CD8-positive, alpha-beta memory T cell (primary cell): ENCODE measurements at places on chromosomes 2 and 18.

DNA sequence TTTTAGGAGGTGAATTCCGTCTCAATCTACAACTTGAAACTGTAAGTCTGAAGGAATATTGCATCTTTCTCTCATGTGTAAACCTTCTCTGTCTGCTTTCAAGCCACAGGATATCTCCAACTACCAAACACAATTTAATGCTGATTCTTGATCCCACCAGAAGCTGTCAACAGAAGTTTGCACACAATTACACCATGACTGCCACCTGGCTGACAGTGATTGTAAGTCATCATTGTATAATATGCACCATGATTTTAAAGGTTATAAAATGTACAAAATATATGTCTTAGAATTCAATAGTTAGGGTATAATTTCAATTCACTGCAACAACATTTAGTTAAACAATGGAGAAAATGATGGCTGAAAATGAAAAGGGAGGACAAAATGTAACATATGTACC is 18.4 kb downstream of the PREPL start:
- no peak overlapping the region for H3K27ac ChIP-seq
- peaks cover 12% of the 10 kb centered on the region for H3K36me3 ChIP-seq
- DNase-seq, result no peak
- no peaks in the 10 kb centered on the region for H3K27me3 ChIP-seq

GRCh38 chr2:240762249-240762648 is 57.8 kb downstream of the KIF1A start:
- H3K4me3 ChIP-seq, result no peak overlapping the region
- H3K36me3 ChIP-seq, result no peaks in the 10 kb centered on the region
- no peaks in the 10 kb centered on the region for H3K4me1 ChIP-seq
- DNase-seq, result no peak
- no peaks in the 10 kb centered on the region for H3K27me3 ChIP-seq
- H3K27ac ChIP-seq, result no peak overlapping the region

DNA sequence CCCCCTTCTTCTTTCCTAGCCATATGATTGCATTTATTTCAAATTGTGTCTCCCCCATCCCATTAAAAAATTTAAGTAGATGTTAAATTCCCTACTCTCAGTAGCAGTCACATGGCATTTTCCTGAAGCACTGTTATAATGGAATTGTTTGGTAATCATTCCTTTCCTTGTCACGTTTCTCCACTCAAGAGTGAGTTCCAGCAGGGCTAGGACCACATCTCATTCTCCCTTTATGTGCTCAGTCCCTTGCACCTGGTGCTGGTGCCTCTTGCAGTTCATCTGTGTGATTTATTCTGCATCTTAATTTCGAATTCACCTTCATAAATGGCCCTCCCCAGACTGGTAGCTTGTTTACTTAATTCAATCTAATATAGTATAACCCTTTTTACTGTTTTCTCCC is 70.3 kb upstream of the NOSTRIN start:
- no peaks in the 10 kb centered on the region for H3K27me3 ChIP-seq
- no peaks in the 10 kb centered on the region for H3K36me3 ChIP-seq
- H3K4me3 ChIP-seq, result no peak overlapping the region
- DNase-seq, result no peak
- no peaks in the 10 kb centered on the region for H3K4me1 ChIP-seq

DNA sequence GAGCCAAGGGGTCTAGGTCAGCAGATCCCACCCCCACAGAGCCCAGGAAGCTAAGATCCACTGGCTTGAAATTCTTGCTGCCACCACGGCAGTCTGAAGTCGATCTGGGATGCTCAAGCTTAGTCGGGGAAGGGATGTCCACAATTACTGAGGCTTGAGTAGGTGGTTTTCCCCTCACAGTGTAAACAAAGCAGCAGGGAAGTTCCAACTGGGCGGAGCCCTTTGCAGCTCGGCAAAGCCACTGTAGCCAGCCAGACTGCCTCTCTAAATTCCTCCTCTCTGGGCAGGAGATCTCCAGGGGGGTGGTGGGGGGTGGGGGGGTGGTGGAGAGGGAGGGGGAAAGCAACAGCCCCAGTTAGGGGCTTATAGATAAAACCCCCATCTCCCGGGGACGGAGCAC is 419.5 kb downstream of the NUP35 start:
- no peak overlapping the region for H3K4me3 ChIP-seq
- no peak overlapping the region for H3K27ac ChIP-seq
- no peaks in the 10 kb centered on the region for H3K27me3 ChIP-seq
- no peaks in the 10 kb centered on the region for H3K4me1 ChIP-seq
- DNase-seq, result no peak

DNA sequence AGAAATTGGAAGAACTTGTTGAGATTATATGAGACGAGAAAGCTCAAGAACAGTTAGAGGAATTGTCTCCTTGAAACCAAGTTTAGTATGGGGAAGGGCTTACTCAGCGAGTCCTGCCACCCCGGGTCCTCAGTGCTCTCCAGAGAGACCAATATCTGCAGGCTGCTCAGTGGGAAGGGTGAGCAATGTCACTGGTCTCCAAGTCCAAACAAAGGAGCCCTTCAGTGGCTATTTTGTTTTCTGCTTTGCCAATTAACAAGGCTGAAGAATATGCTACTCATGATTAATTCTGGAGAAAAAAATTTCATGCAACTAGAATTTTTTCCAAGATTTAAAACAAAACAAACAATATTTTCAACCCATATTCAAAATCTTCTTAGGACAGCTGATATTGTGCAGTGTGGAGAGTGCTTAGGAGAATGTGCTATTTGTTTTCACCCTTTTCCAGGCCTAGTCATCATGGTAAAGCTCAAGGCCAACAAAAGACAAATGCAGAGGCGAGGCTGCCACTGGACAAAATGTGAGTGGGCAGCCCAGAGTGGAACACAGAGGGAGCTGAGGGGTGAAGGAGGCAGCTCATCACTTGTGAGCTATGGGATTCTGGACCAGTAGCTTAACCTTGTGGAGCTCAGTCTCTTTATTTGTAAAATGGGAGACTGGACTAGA is 83.8 kb upstream of the TMEM17 start:
- H3K4me1 ChIP-seq, result no peaks in the 10 kb centered on the region
- H3K27me3 ChIP-seq, result no peaks in the 10 kb centered on the region
- no peaks in the 10 kb centered on the region for H3K36me3 ChIP-seq
- H3K27ac ChIP-seq, result no peak overlapping the region
- no peak overlapping the region for H3K4me3 ChIP-seq
- no peak for DNase-seq

DNA sequence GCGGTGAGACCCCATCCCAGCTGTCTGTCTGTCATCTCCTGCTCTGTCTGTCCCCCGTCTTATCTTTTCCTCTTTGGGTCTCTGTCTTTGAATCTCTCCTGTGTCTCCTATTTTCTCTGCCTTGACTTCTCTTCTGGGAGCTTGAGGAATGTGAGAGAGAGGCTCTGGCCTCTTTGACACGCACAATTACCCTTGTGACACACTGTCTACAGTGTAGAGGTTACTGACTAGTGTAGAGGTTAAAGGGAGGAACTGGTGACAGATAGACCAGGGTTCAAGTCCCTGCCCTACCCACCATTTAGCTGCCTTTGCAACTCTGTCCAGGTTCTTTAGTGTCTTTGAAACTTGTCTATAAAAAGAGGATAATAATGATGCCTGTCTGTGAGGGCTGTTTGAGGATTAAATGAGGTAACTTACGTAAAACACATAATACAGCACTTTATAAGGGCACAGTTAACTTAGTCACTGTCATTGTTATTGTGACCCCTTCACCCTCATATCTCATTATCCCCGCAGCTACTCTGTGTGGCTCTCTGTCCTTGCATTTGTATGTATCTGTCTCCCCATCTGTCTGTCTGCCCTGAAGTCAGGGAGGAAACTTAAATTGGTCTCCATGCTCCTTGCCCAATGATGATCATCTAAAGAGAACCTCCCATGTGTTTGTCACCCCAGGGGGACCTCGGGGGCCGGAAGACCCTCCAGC is 19.9 kb downstream of the SEMA4F start:
- no peaks in the 10 kb centered on the region for H3K4me1 ChIP-seq
- DNase-seq, result no peak
- peaks cover 20% of the 10 kb centered on the region for H3K36me3 ChIP-seq
- H3K27me3 ChIP-seq, result no peaks in the 10 kb centered on the region
- H3K4me3 ChIP-seq, result no peak overlapping the region
